ENCODE measurements at places on chromosomes 2 and 18.

DNA sequence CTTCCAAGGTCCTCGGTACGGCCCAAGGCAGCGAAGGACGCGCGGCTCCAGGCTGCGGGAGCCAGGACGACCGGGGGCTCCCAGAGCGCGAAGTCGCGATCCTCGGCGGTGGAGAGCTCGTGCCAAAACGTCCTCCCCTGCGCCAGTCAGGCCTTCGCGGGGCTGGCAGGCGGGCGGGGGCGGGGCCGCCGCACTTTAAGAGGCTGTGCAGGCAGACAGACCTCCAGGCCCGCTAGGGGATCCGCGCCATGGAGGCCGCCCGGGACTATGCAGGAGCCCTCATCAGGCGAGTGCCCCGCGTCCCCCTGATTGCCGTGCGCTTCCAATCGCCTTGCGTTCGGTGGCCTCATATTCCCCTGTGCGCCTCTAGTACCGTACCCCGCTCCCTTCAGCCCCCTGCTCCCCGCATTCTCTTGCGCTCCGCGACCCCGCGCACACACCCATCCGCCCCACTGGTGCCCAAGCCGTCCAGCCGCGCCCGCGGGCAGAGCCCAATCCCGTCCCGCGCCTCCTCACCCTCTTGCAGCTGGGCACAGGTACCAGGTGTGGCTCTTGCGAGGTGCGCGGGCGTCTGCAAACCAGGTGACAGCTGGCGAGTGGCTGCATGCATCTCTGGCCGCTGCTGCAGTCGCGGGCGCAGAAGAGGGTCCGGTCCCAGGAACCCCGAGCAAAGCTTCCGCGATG is at the start of gene CIDEA:
Gene CIDEA, plus strand, starts transcription at position 226 of the 684 bp plus-strand sequence. Its CDS starts 23 bp downstream, at position 249.
- no peak within 1 kb of the TSS for H3K4me3 ChIP-seq
- peaks cover 3% of the 10 kb centered on the region for H3K27me3 ChIP-seq
- no peak for DNase-seq
- H3K4me1 ChIP-seq = no peaks in the 10 kb centered on the region
- H3K36me3 ChIP-seq = no peaks in the 10 kb centered on the region

- no peak overlapping the region for H3K4me3 ChIP-seq
- no peaks in the 10 kb centered on the region for H3K4me1 ChIP-seq
- no peaks in the 10 kb centered on the region for H3K36me3 ChIP-seq
These were observed 148.6 kb downstream of the GALNT1 start for GRCh38 chr18:35729991-35730668.

- no peaks in the 10 kb centered on the region for H3K27me3 ChIP-seq
- no peaks in the 10 kb centered on the region for H3K36me3 ChIP-seq
- no peaks in the 10 kb centered on the region for H3K4me1 ChIP-seq
- no peak for DNase-seq
- H3K4me3 ChIP-seq = no peak overlapping the region
- H3K27ac ChIP-seq = no peak overlapping the region
These were observed 33.7 kb downstream of the EN1 start for GRCh38 chr2:118813601-118814339.

- no peak overlapping the region for H3K27ac ChIP-seq
- H3K27me3 ChIP-seq = no peaks in the 10 kb centered on the region
- H3K4me3 ChIP-seq = no peak overlapping the region
These were observed 86.0 kb downstream of the ACSL3 start for GRCh38 chr2:222946700-222947287.

GRCh38 chr2:39128919-39129391 is 8.1 kb upstream of the SOS1 start:
- H3K27me3 ChIP-seq = no peaks in the 10 kb centered on the region
- no peak overlapping the region for H3K4me3 ChIP-seq
- H3K4me1 ChIP-seq = peaks cover 27% of the 10 kb centered on the region
- H3K36me3 ChIP-seq = no peaks in the 10 kb centered on the region
- DNase-seq = no peak

Measured in effector memory CD4-positive, alpha-beta T cell (primary cell).